ENCODE measurements at places on chromosomes 7 and 10.

DNA sequence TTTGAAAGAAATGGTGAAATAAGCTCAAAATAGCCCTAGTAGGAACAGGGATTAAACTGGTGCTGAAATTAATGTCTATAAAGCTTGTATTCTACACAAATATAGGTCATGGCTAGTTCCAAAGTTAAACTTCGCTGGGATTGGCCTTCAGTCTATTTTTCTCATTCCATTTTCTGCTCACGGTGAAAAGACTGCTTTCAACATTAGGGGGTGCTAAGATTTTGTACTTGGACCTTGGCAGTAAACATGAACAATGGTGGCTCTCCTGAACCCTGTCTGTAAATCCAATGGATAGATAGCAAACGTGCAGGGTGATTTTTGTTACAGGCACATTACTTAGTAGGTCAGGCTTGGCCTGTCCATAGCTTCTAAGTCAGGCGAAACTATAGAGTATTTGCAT lies 36.0 kb upstream of the RSU1 start:
- no peak overlapping the region for H3K4me3 ChIP-seq
- H3K27me3 ChIP-seq = no peaks in the 10 kb centered on the region
- peaks cover 6% of the 10 kb centered on the region for H3K4me1 ChIP-seq
- no peaks in the 10 kb centered on the region for H3K36me3 ChIP-seq
- no peak overlapping the region for H3K27ac ChIP-seq

- no peak overlapping the region for H3K4me3 ChIP-seq
- no peaks in the 10 kb centered on the region for H3K36me3 ChIP-seq
- DNase-seq = no peak
- H3K27me3 ChIP-seq = no peaks in the 10 kb centered on the region
These were observed 478.6 kb upstream of the KLF6 start for GRCh38 chr10:4263601-4263921.

DNA sequence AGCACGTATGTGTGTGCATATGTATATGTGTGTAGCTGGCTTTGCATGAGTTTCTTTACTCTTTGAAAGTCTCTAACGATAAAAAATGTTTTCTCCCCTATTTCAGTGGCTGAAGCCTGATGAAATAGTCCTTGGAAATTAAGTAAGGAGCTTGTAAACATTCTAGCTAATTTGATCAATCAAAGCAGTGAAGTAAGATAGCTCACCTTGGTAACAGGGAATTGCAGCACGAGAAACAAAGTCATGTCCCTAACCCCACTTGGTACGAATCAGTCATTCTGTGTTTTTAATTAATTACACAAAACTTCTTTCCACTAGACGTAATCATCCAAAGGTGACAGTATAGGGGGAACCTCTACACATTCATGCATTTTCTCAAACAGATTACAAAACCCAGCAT lies 41.5 kb downstream of the GPR37 start:
- no peak overlapping the region for H3K4me3 ChIP-seq
- no peaks in the 10 kb centered on the region for H3K27me3 ChIP-seq
- DNase-seq = no peak
- no peak overlapping the region for H3K27ac ChIP-seq
- H3K36me3 ChIP-seq = no peaks in the 10 kb centered on the region

DNA sequence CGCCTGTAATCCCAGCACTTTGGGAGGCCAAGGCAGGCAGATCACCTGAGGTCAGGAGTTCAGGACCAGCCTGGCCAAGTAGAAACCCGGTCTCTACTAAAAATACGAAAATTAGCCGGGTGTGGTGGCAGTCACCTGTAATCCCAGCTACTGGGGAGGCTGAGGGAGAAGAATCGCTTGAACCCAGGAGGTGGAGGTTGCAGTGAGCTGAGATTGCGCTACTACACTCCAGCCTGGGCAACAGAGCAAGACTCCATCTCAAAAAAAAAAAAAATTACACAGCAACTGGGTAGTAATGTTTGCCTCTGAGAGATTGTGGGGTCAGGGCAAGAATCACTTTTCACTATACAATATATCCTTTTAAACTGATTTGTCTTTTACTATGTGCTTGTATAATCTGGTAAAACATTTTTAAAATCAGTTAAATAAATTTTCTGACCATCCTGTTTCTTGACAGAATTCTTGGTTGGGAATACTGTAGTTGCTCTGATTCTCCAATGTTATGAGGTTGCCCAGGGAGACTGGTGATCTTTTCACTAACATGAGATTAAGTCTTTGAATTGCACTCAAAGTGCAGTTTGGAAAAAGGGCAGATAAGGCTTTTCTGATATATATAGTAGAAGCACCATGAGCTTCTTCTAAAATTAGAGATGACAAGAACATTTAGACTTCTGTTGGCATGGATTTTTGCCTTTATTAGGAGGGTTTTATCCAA lies 1.5 kb downstream of the ENTPD7 start:
- H3K27ac ChIP-seq = no peak overlapping the region
- peaks cover 8% of the 10 kb centered on the region for H3K4me1 ChIP-seq

GRCh38 chr7:151237244-151238189 lies 5.2 kb downstream of the CHPF2 start:
- no peak for DNase-seq
- no peak overlapping the region for H3K27ac ChIP-seq
- no peaks in the 10 kb centered on the region for H3K36me3 ChIP-seq
- no peak overlapping the region for H3K4me3 ChIP-seq
- H3K27me3 ChIP-seq = no peaks in the 10 kb centered on the region

- peaks cover 2% of the 10 kb centered on the region for H3K4me1 ChIP-seq
- no peak overlapping the region for H3K4me3 ChIP-seq
- no peak for DNase-seq
- no peaks in the 10 kb centered on the region for H3K27me3 ChIP-seq
- no peaks in the 10 kb centered on the region for H3K36me3 ChIP-seq
These were observed 154.9 kb downstream of the GLI3 start for GRCh38 chr7:42082144-42082543.

DNA sequence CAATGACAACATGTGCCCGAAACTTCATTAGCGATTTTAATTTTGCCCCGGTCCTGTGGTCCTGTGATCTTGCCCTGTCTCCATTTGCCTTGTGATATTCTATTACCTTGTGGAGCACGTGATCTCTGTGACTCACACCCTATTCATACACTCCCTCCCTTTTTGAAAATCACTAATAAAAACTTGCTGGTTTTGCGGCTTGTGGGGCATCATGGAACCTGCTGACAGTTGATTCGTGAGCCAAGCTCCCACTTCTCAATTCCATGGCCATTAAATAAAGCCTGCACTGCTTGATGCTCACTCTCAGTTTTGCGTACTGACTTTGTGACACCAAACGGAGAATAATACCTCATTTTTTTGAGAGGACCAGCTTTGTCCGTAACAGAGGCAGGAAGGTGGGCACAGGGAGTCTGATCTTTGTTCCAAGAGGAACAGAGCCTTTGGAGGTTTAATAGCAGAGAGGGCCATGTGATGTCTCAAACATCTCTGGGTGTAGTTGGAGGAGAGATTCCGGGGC lies 3.8 kb upstream of the ADAMTS14 start:
- H3K36me3 ChIP-seq = no peaks in the 10 kb centered on the region
- no peaks in the 10 kb centered on the region for H3K4me1 ChIP-seq
- no peak for DNase-seq
- H3K4me3 ChIP-seq = no peak overlapping the region

DNA sequence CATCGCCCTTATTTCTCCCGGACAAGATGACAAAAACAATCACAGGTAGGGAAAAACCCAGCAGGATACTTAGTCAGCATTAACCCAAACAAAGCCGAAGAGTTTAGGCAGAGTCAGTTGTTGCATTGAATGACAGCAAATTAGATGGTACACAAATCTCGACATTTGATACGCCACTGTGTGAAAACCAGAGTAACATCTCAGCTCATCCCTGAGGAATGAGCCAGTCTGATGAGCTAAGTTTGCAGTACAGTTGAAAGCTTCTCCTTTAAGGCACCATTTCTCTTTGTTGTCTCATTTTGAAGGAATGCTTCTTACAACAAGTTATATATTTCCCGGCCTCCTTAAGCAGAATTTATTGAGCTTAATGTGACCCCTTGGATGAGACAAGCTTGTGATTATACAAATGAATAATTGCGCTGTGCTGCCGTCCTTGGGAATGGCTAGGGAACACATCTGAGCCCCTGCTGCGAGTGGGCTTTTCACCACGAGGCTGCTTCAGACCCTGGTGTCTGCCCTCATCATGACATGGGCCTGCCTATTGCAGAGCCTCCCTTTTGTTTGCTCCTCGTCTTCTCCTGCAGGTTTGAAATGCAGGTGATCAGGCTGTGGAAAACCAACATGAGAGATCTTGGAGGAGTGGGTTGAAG lies 137.3 kb downstream of the CELF2 start:
- no peaks in the 10 kb centered on the region for H3K36me3 ChIP-seq
- peaks cover 24% of the 10 kb centered on the region for H3K4me1 ChIP-seq
- no peak for DNase-seq

DNA sequence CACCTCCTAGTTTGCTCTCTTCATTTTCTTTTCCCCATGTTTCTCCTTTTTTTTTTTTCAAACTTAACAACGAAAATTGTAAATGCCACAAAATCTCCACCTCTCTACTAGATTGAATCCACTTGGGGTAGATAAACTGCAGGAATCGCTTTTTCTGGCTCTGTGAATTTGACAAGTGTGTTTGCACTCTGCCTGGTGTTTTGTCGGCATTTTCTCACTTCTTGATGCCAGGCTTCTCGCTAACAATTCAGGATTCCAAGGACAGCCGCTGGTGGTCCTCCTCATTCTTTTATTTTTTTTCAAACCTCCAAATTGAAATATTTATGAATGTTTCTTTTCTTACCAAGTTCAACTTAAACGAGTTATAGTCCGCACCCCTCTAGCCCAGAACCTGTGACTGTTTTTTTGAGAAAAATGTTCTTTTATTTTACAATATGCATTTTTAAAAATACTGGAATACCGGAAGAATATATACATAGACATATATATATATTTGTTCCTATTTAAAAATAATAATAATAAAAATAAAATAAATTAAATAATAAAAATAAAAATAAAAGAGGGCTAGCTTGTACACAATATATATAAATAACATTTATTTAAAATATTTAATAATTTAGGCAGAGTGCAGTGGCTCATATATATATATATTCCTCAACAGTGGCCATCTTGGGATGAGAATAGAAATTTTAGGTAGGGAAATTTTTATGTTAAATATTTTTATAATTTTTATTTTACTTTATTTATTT lies 538.8 kb downstream of the TYW1 start:
- no peak overlapping the region for H3K27ac ChIP-seq
- H3K27me3 ChIP-seq = no peaks in the 10 kb centered on the region
- no peaks in the 10 kb centered on the region for H3K4me1 ChIP-seq
- H3K36me3 ChIP-seq = no peaks in the 10 kb centered on the region
- DNase-seq = no peak
- H3K4me3 ChIP-seq = no peak overlapping the region

DNA sequence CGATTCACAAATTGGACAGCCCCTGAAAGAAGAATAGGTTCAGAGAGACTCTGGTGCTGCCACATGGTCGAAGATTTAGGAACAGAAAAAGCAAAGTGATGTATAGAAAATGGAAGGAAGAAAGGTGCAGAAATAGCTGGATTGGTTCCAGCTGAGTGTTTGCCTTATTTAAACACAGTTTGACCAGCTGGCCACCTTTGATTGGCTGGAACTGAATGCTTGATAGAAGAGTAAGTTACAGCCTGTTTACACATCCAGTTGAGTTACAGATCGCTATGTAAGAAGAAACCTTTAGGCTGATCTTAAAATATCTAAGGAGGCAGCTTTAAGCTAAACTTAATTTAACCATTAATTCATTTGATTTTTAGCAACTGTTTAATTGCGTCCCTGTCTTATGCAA lies 40.3 kb upstream of the KAT6B start:
- H3K36me3 ChIP-seq = no peaks in the 10 kb centered on the region
- H3K27ac ChIP-seq = no peak overlapping the region

DNA sequence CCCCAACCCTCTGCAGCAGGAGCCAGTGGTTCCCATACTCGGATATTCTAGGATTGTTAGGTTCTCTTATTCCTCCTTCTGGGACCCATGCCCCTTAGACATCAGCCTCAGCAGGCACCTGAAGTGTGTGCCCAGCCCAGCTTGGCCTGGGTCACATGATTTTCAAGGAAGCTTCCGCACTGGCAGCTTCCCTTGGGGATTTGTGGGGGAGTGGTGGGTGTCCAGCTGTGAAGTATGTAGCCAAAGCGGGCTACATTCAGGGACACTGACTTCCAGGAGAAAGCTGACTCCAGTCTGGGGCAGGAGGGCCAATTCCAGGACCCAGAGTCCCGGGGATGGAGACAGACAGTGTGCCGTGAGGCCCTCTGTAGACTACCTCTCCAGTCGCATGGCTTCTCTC lies 1.3 kb downstream of the LDB1 start:
- peaks cover 61% of the 10 kb centered on the region for H3K4me1 ChIP-seq
- no peaks in the 10 kb centered on the region for H3K36me3 ChIP-seq
- peak overlapping the region; percentile 98 for H3K27ac ChIP-seq
- peak; percentile 17 for DNase-seq

GRCh38 chr7:155351120-155351870 lies 53.6 kb downstream of the INSIG1 start:
- no peaks in the 10 kb centered on the region for H3K4me1 ChIP-seq
- no peak for DNase-seq
- H3K36me3 ChIP-seq = no peaks in the 10 kb centered on the region
- no peak overlapping the region for H3K27ac ChIP-seq
- no peak overlapping the region for H3K4me3 ChIP-seq

DNA sequence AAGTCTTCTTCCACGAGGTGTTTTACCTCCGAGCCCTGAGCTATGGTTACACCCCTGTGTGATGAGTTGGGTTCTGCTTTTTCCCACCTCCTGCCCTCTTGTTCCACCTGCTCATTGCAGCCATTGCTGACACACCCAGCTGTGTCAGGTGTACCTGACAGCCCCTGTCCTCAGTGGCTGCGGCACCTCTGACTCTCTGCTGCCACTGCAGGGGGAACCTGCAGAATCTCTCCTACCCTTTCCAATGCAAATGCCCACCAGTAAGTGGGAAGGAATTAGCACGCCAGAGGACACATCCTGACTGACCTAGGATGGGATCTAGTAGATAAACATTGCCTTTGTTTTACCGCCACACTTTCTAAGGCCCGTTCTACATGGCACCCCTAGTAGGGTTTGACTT lies 600.9 kb upstream of the MKI67 start:
- H3K4me1 ChIP-seq = no peaks in the 10 kb centered on the region
- no peaks in the 10 kb centered on the region for H3K36me3 ChIP-seq
- H3K4me3 ChIP-seq = no peak overlapping the region
- H3K27me3 ChIP-seq = no peaks in the 10 kb centered on the region

GRCh38 chr10:87767253-87767652 lies 50.8 kb downstream of the ATAD1 start:
- H3K4me3 ChIP-seq = no peak overlapping the region
- no peaks in the 10 kb centered on the region for H3K36me3 ChIP-seq
- H3K27ac ChIP-seq = no peak overlapping the region
- no peaks in the 10 kb centered on the region for H3K4me1 ChIP-seq
- H3K27me3 ChIP-seq = no peaks in the 10 kb centered on the region

DNA sequence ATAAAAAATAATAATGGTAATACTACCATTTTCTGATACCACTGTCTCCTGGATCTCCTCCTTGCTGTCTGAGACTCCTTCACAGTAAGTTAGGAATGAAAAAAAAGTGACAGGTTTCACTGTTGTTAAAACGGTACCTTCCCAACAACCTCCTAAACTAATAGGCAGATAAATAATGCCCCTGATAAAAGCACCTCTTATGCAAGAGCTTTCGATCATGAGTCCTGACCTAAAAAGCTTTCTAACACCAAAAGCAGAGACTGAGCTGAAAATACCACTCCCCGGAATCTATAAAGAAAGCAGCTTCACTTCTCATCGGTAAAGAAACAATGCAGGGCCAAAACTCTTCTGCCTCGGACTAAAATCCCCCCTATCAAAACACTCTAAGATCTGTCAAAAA lies 14.5 kb downstream of the PARD3 start:
- no peak overlapping the region for H3K4me3 ChIP-seq
- no peaks in the 10 kb centered on the region for H3K36me3 ChIP-seq
- no peaks in the 10 kb centered on the region for H3K27me3 ChIP-seq
- no peak for DNase-seq

- H3K36me3 ChIP-seq = no peaks in the 10 kb centered on the region
- H3K4me3 ChIP-seq = no peak overlapping the region
- DNase-seq = no peak
These were observed 13.3 kb downstream of the IGFBP1 start for GRCh38 chr7:45901566-45901965.
